ENCODE measurements at places on chromosomes 4 and X. TPM values are rescaled to one million over a fixed set of nuclear protein-coding genes. Genes with fewer than 3 reads are reported as not detected.

Gene EREG
- 0.22 TPM for total RNA-seq

DNA sequence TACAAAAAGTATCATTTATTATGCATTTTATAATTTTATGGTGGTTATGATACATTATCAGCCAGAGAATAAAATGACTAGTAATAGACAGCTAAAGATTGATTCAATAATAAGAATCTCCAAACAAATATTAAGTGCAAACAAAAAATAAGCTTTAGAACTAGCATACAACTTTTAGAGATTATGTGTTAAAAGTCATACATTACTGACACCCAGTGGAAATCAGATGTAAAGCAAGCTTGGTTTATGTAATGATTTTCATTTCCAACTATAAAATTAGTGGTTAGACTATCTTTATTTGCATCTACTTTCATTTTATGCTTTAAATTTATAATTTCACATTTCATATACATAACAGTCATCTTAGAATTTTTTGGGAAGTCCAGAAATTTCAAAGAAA lies 57.7 kb downstream of the IL13RA2 start:
- no peak for DNase-seq

Gene RAB9B
- 3.8 TPM for total RNA-seq

- DNase-seq, result no peak
These were observed 191.4 kb downstream of the NDST4 start for GRCh38 chr4:114921790-114922591.

- DNase-seq, result no peak
These were observed 19.7 kb downstream of the PRIMPOL start for GRCh38 chr4:184669251-184669650.

Data from sciatic nerve (tissue), 2 donors.